ENCODE measurements at places on chromosomes 16 and 17.

DNA sequence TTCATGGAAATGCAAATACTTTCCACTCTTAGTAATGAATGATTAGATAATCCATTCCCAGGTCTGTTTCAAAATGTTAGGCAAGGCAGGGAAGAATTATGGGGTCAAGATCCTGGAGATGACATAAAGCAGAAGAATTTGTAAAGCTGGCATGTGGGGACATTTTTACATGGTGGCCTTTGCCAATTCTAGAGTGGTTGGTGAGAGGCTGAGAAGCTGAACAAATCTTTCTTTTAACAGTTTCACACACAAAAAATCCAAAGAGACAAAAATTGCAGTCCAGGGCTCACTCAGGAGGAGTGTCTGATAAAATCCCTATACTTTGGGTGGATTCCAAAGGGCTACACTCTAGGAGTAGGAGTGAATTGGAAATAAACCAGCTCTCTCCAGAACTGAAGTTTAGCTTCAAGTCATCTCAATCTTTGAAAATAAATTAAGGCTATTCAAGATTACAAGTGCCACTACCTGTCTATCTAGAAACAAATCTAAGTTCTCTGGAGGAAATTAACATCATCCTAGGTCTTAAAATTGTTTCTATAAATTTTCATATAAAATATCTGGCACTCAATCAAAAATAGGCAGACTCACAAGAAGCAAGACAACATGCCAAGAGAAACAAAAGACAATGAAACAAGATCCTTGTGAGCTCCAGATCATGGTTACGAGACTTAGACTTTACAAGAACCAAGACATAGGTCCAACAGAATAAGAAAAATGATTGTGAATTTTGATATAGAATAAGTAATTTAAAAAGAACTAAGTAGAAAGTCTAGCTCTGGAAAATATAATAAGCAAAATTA lies 113.0 kb upstream of the AXIN2 start:
- DNase-seq, result no peak

GRCh38 chr17:11182430-11182829 lies 58.6 kb upstream of the SHISA6 start:
- no peak for DNase-seq

- DNase-seq, result no peak
Observed at GRCh38 chr16:19113577-19114358, at the start of gene ITPRIPL2. Gene ITPRIPL2, plus strand, starts transcription at chr16:19113964. Its CDS starts 498 bp downstream, at chr16:19114462.

- DNase-seq, result no peak
Observed at GRCh38 chr16:767743-768235, 7.3 kb downstream of the MSLN start.

DNA sequence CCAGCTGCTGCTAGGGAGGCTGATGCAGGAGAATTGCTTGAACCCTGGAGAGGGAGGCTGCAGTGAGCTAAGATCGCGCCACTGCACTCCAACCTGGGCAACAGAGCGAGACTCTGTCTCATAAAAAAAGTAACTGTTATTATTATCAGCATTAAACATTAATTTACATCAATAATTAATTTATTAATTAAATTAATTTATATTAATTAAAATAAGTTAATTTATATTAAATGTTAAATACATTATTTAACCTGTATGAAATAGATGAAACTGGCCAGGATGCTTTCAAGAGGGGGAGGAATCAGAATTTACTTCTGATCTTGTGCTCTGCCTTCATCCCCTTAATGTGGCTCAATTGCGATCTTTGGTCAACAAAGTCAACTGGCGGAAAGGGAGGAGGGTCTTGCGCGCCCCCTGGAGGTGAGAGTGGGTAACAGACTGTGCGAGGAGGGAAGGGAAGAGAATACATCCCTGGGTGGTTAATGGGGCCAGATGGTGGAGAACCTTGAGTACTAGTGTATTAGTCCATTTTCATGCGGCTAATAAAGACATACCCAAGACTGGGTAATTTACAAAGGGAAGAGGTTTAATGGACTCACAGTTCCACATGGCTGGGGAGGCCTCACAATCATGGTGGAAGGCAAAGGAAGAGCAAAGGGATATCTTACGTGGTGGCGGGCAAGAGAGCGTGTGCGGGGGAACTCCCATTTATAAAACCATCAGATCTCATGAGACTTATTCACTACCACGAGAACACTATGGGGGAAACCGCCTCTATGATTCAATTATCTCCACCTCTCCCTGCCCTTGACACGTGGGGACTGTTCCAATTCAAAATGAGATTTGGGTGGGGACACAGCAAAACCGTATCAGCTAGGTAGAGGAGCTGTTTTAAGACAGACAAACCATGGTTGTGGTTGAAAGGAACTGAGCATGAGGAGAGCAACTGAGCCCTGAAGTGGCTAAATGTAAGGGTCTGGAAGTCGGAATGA lies 15.7 kb upstream of the CPPED1 start:
- peak; percentile 71 for DNase-seq

GRCh38 chr17:36935671-36936454 lies 1.4 kb upstream of the LHX1 start:
- peak; percentile 22 for DNase-seq

DNA sequence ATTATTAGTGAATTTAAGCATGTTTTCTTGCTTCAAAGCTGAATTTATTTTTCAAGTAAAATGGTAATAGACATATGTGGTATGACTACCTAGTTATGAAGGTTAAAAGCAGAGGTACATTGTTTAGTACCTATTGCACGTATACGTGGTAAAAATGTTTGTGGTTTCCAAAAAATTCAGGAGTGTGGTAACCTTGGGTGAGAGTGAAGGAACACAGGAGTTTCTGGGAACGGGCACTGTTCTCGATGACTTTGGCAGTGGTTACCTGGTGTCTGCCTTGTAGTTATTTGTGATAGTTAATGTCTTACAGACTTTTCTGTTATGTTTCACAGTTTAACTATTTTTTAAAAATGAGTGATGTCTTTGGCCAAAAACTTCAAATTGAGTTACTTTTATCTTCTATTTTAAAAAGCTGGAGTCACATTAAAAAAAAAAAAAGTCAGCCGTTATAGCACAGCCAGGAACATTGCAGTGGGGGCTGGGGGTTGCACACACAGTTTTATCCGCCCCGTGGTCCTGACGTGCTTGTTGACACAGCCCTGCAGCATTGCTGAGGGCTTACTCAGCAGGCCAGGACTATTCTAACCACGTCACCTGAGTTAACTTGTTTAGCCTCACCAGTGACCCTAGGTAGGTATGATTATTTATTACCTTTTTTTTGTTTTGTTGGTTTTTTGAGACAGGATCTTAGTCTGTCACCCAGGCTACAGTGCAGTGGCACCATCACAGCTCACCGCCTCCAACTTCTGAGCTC lies 10.9 kb downstream of the JPT2 start:
- no peak for DNase-seq

GRCh38 chr17:81528651-81529436 lies 667 bp downstream of the FSCN2 start:
- DNase-seq, result no peak

GRCh38 chr17:71115669-71115972 lies 946.3 kb downstream of the KCNJ2 start:
- DNase-seq, result no peak

GRCh38 chr16:61823326-61823725 lies 212.9 kb downstream of the CDH8 start:
- no peak for DNase-seq

DNA sequence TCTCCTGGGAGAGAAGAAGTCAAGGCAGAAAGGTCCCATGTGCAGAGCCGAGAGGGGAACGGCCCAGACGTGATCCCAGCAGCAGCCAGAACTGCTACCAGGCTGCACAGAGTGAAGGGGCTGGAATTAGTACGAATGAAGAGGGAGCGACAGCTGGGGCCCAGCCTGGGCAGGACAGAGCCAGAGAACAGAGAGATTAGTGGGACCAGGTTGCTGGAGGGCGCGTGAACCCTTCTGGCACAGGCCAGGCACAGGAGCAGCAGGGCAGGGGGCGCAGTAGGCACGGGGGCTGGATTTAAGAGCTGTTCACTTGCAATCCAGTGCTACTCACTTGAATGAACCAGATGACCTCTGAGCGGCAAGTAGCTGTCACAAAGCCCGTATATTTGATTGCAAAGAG lies 66.9 kb downstream of the PLXDC1 start:
- no peak for DNase-seq

DNA sequence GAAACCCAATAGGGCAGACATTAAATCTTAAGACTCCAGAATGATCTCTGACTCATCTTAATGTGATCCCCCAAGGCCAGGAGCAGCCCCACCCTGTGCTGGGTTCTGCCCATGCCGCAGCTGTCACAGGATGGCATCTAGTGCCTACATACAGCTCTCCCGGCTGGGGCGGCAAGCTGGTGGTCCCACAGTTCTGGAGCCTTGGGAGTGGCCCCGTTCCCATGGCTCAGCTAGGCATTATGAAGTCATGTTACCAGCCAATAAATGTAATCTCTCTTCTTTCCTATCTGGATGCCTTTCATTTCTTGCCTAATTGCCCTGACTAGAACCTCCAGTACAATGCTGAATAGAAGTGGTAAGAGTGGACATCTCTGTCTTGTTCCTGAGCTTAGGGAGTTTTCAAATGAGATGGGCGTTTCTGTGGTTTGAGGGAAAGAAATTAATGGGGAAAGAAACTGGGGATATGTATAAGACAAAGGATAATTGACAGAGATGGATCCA lies 95.7 kb upstream of the DNAH17 start:
- DNase-seq, result no peak

DNA sequence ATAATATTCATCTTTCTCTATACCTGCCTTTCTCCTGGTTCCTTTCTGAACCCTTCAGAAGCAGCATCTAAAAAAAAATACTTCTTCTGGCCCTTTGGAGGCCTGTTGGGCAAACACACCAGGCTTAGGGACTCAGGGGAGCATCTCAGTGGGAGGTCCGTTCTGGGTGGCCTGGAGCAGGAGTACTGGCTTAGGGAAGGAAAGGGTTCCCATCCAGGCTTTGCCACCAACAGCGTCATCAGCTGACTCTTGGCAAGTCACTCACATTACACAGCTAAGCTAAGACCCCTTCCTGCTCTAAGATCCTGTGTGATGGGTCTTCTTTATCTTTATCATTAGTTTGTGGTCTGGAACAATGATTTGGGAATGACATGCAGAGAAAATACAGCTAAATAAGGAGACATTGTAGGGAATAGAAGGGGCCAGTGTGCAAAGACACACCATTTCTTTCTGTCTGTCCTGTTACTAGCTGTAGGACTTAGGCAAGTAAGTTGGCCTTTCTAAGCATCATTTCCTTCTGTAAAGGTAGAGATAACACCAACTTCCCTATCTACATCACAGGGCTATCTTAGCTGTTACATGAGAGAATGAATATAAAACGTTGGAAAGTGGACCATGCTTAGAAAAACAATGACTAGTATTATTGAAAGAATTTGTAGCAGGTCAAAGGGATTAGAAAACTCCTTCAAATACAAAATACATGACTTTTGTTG lies 9.9 kb downstream of the PCTP start:
- DNase-seq, result no peak

GRCh38 chr17:30323895-30324319 lies 9.9 kb downstream of the TMIGD1 start:
- no peak for DNase-seq

- no peak for DNase-seq
Observed at GRCh38 chr16:54369861-54370260, 83.3 kb upstream of the IRX3 start.

DNA sequence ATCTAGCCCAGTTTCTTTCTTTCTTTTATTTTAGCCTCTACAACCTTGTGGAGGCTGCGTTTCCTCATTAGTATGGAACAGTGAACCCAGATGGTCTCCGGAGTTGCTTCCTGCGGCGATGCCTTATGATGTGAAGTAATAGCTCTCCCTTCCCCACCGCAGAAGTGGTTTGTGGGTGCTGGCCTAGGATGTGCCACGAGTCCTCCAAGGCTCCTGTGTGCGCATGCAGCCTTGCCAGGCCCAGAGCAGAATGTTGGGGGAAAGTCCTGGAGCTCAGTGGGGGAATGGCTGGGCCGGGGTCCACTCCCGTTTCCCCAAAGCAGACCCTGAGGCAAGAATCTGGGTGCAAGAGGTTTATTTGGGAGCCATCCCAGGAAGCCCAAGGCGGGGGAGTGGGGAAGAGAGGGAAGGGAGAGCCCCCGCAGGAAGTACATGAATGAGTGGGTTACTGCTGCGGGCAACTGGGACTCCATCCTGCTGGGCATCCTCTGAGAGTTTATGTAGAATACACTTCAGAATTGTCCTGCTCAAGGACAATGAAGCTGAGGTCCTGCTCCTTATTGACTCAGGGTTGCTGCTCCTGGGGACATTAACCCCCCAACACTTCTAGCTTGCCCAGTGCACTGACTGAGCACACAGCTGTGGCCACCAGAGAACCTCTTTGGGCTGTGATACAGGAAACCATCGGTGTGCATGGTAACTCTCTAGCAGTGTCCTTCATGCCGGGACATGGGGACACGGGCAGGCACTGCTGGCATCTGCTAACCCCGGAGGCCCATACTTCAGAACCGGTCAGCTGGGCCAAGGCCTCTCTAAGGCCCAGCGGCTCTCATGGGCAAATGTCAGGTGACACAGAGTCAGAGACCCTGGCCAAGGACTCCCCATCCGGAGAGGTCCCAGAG lies 3.7 kb upstream of the HCRT start:
- DNase-seq, result no peak

DNA sequence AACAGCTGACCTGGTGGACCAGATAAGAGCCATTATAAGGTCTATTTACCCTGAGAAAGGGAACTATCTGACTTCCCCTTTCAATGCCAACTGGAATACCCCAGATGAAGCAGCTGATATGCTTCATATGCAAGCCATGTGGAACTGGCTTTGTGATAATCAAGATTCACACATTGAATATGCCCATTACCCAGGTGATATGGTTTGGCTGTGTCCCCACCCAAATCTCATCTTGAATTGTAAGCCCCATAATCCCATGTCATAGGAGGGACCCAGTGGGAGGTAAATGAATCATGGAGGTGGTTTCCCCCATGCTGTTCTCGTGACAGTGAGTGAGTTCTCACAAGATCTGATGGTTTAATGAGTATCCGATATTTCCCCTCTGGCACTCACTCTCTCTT lies 42.1 kb downstream of the IKZF3 start:
- DNase-seq, result no peak

- no peak for DNase-seq
Observed at GRCh38 chr17:57044976-57045867, 39.8 kb upstream of the AKAP1 start.

DNA sequence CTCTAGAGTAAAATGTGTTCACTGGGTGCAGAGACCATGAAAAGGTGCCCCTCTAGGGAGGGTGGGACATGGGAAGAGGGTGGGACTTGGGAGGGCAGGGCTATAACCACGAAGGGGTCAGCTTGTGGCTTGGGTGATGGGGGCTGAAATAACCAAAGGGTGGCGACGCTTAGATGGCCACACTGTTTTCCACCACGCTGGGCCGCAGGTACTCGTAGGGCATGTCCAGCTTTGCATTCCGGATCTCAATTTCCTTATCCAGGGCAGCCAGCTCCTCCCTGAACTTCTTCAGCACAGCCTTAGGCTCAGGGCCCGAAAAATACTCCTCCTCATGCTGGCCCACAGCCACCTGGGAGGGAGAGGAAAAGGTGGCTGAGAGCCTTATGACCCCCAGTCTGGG lies 10.0 kb downstream of the ALOX15 start:
- DNase-seq, result no peak
